ENCODE measurements at places on chromosomes 7 and 10.

GRCh38 chr7:143318661-143319060 lies 2.8 kb downstream of the CLCN1 start:
- H3K27me3 ChIP-seq: no peaks in the 10 kb centered on the region
- no peaks in the 10 kb centered on the region for H3K4me1 ChIP-seq
- no peak overlapping the region for H3K27ac ChIP-seq
- DNase-seq: peak; percentile 13

GRCh38 chr7:156614434-156615264 lies 25.9 kb upstream of the RNF32 start:
- DNase-seq: no peak
- H3K27me3 ChIP-seq: no peaks in the 10 kb centered on the region
- H3K27ac ChIP-seq: no peak overlapping the region
- no peaks in the 10 kb centered on the region for H3K4me1 ChIP-seq

DNA sequence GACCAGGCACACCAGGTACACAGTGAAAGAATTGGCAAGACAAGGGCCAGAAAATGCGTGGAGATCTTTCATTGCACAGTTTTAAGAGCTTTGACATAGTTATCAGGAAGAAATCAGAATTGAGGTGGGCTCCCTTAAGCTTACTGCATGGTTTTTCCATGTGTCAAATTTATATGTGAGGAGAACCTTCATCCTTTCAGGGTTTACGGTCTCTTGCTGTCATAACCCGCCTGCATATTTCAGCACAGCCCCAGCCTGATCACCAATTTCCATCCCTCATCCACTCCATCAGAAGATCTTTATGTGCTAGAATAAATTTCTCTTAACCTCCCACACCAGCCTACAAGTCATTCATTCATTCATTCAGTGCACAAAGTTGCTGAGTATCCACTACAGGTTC lies 373.1 kb downstream of the KCNMA1 start:
- DNase-seq: no peak
- H3K27me3 ChIP-seq: no peaks in the 10 kb centered on the region
- H3K27ac ChIP-seq: no peak overlapping the region
- no peaks in the 10 kb centered on the region for H3K4me1 ChIP-seq

GRCh38 chr10:11598712-11599397 lies 12.6 kb downstream of the USP6NL start:
- H3K4me3 ChIP-seq: no peak overlapping the region
- H3K4me1 ChIP-seq: peaks cover 9% of the 10 kb centered on the region
- DNase-seq: no peak
- H3K36me3 ChIP-seq: no peaks in the 10 kb centered on the region
- H3K27ac ChIP-seq: no peak overlapping the region

GRCh38 chr10:73650537-73651331 lies 5.1 kb downstream of the SYNPO2L start:
- no peak overlapping the region for H3K4me3 ChIP-seq
- H3K36me3 ChIP-seq: no peaks in the 10 kb centered on the region
- no peak overlapping the region for H3K27ac ChIP-seq
- no peaks in the 10 kb centered on the region for H3K27me3 ChIP-seq
- DNase-seq: no peak

GRCh38 chr10:93165367-93165766 lies 91.7 kb downstream of the CYP26A1 start:
- DNase-seq: no peak
- no peaks in the 10 kb centered on the region for H3K27me3 ChIP-seq
- no peaks in the 10 kb centered on the region for H3K36me3 ChIP-seq

Data from lung (tissue), 17 donors.